ENCODE measurements at places on chromosomes 12 and 14. TPM values are rescaled to one million over a fixed set of nuclear protein-coding genes. Genes with fewer than 3 reads are reported as not detected.
A peak's percentile ranks its signal among the peaks of the same experiment; 100 is the strongest.

- no peak for DNase-seq
Observed at GRCh38 chr12:23222801-23223200, 597.8 kb downstream of the ETNK1 start.

- peak; percentile 75 for DNase-seq
Observed at GRCh38 chr14:81311778-81312177, 88.3 kb downstream of the STON2 start.

DNA sequence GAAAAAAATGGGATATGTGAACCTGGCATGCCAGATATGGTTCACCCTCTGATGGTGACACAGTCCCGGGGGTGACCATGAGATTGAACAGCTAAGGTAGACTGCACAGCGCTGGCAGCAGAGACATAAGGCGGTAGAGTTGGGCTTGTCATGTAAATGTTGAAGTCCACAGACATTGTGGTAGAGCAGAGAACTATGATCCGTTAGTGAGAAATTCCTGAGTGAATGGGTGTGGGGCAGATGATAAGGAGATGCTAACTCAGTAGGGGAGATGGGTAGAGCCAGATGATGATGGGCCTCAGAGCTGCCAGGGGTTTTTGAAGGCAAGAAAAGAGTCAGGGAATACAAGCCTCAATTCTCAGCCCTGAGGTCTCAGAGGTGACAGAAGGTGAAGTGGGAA lies 51.1 kb upstream of the DNM1L start:
- no peak for DNase-seq

Gene TAS2R20
- total RNA-seq, result 2.3 TPM

Gene PTPN6
- total RNA-seq, result 2.4 TPM

Gene SLC6A12
- total RNA-seq, result 0.13 TPM

Measured in dermis microvascular lymphatic vessel endothelial cell (primary cell).